Right lung (tissue), 10 donors: ENCODE measurements at places on chromosomes 1 and 21. TPM values are rescaled to one million over a fixed set of nuclear protein-coding genes. Genes with fewer than 3 reads are reported as not detected.

The PDE4B gene
- 17.5 TPM for polyA plus RNA-seq

The FNDC10 gene
- 1.5 TPM for polyA plus RNA-seq

The EVI5 gene
- 21.9 TPM for polyA plus RNA-seq

The POTED gene
- polyA plus RNA-seq = not detected

The ICOSLG gene
- polyA plus RNA-seq = 1.9 TPM

The TSTD1 gene
- 37.2 TPM for polyA plus RNA-seq
